ENCODE measurements at places on chromosomes 6 and 20.

DNA sequence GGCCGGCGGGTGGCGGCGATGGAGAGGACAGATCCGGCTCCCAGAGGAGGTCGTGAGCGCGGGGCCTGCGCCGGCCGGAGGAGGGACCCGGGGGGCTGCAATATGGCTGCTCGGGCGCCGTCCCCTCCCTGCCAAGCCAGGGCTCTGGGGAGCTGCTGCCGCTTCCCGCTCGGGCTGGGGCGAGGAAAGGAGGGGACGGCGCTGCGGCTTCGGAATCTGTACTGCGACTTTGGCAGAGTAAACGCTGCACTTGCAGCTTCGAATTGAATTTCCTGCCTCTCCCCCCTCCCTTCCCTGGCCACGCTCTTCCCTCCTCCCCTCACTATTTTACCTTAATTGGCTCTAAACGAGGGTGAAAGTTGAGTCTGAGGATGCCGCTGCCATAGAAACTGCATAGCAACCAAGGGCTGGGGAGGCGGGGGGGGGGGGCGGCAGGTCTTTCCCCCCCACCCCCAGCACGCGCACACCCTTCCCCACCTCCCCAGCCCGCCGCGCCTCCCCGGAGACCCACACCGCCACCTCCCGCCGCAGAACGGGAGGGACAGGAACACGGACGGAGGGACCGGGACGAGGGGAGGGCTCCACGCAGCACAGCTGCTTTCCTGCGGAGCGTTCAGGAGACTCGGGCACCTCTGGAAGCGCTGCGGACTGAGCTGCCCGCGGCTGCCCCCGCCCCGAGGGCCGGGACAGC, 93.9 kb downstream of the RNASET2 start:
- DNase-seq, result no peak

- DNase-seq, result no peak
These were observed 159.0 kb downstream of the ZNF217 start for GRCh38 chr20:53434662-53435061.

DNA sequence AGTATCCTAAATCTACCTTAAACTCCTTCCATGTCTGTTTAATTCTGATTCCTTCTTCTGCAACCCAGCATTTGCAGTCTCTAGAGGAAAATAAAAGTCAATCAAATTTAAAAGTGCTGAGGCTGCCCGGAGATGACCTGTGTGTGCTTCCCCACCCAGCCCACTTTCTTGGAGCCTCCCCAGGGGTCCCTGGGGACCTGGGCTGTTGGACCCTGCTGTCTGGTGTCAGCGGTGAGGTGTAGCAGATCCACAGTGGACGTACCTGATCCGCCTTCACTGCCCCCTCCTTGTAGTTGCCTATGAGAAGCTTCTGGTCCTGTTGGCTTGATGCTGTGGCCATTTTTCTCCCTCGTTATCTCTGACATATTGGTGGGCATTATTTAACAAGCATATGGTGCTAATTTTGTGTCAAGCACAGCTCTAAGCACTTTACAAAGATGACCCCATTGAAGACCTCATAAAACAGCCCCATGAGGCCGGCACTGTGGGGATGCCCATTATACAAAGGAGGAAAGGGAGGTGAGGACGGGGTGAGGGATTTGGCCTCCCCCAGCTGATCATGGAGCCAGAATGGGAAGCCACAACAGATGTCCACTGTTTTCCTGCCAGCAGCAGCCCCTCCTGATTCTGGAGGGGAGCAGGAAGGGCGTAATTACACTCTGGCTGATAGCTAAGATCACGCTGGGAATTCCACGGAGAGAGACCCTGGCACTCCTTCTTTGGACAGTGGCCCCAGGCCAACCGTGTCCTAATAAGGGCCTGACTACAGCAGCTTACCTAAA, 628.2 kb downstream of the CDH26 start:
- peak; percentile 66 for DNase-seq

DNA sequence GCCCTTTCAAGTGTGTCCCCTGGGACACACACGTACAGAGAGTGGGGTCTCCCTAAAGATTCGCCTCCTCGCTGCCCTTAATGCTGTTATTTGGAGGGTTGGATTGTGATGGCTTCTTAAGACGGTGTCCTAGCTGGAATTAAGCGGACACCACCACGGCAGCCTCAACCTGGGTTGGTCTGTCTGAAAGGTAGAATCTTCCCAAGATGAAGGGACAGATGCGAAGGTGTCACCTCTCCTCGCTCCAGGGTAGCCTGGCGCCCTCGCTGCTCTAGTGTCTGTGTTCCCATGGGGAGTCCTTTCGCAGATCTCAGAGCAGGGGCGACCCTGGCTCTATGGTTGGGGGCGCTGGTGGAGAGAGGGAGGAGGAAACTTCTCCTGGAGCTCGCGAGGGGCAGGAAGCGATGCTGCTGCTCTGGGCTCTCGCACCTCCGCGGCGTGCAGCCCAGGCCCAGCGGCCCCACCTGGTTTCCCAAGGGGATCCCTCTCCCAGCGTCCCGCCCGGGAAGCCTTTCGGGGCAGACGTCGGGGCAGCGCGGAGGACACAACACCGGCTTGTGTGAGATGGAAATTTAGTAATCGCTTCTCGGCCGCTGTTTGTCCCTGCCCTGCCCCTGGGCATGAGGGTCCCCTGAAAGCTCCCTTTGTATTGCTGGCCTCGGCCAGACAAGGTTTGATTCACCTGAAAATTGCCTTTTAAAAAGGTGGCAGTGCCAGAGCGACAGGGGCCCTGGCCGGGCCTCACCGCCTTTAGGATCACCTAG, 1.7 kb downstream of the RSPO3 start:
- DNase-seq, result no peak

- DNase-seq, result no peak
These were observed 252.4 kb downstream of the HDGFL1 start for GRCh38 chr6:22821664-22822320.

DNA sequence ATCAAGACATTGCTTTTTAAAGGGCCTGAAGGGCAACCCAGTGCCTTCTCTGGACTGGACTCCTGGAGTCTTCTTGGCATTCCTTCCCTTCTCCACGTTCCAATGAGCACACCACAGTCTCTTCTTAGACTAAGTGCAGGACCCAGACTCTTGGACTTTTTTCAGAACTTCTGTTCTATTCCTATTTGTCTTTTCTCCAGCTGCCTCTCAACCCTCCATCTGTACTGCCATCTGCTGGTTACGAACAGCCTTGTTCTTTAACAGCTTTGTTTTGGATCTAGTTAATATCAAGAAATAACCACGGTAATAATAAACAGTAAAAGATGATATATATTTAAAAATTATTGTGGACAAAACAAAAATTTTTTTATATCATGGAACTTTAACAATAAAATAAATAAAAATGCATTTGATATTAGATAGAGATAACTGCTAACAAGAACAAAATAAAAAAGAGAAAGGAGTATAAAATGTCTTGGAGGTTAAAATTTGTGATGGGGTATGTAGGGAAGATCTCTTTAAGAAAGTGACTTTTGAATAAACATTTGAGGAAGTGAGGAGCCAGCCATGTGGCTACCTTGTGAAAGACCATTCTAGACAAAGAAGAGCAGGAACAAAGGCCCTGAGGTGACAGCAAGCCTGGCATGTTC, 105.1 kb upstream of the HCRTR2 start:
- DNase-seq, result no peak

GRCh38 chr20:23776067-23776771, 25.5 kb upstream of the CST1 start:
- no peak for DNase-seq

Data from left ventricle myocardium inferior (tissue), 1 donor.